HepG2 (cell line): ENCODE measurements at places on chromosomes 2 and 18. TPM values are rescaled to one million over a fixed set of nuclear protein-coding genes. Genes with fewer than 3 reads are reported as not detected.

DNA sequence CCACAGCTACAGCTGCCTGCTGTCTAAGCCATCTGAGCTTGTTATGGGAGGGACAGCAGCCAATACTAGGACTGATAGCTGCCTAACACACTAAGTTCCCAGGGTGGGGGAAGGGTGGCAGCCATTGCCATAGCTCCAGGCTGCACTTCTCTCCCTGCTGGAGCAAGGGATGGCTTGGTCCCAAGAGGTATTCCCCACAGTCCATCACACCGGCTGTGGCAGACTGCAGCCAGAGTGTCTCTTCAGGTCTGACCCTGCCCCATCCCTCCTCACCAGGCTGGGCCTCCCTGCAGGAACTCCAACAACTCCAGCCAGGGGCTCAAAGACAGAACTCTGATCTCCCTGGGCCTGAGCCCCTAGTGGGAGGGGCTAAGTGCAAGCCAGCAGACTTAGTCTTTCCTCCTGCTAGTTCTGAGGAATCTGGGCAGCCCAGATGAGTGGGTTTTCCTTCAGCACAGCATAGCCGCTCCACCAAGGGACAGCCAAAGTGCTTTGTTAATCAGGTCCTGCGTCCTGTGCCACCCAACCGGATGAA lies 632.1 kb downstream of the SOCS6 start:
- H3K4me3 ChIP-seq, result no peak overlapping the region
- H3K4me1 ChIP-seq, result no peaks in the 10 kb centered on the region
- no peak for DNase-seq

- peak overlapping the region; percentile 82 for H3K27ac ChIP-seq
- H3K27me3 ChIP-seq, result no peaks in the 10 kb centered on the region
- H3K36me3 ChIP-seq, result no peaks in the 10 kb centered on the region
- H3K4me3 ChIP-seq, result peak overlapping the region; percentile 38; the same call in 1 of the 2 replicates
- peaks cover 92% of the 10 kb centered on the region for H3K4me1 ChIP-seq
- peak; percentile 100 for DNase-seq
Measured at GRCh38 chr2:191866675-191867506, 20.0 kb upstream of the CAVIN2 start.

- H3K36me3 ChIP-seq, result no peaks in the 10 kb centered on the region
- H3K27me3 ChIP-seq, result no peaks in the 10 kb centered on the region
- no peak for DNase-seq
- no peak overlapping the region for H3K4me3 ChIP-seq
- no peaks in the 10 kb centered on the region for H3K4me1 ChIP-seq
Measured at GRCh38 chr2:208360259-208361076, 46.1 kb upstream of the PTH2R start.

GRCh38 chr2:144370937-144371584 lies 148.9 kb downstream of the ZEB2 start:
- no peaks in the 10 kb centered on the region for H3K27me3 ChIP-seq
- no peak overlapping the region for H3K27ac ChIP-seq
- H3K4me1 ChIP-seq, result peaks cover 6% of the 10 kb centered on the region
- H3K4me3 ChIP-seq, result no peak overlapping the region
- peak; percentile 40 for DNase-seq

GRCh38 chr2:159155320-159155719 lies 131.2 kb downstream of the WDSUB1 start:
- H3K27ac ChIP-seq, result no peak overlapping the region
- no peaks in the 10 kb centered on the region for H3K27me3 ChIP-seq
- H3K36me3 ChIP-seq, result 0 out of 2 replicates have a peak, but pooled peaks cover 1% of the 10 kb centered on the region
- no peaks in the 10 kb centered on the region for H3K4me1 ChIP-seq
- DNase-seq, result no peak

DNA sequence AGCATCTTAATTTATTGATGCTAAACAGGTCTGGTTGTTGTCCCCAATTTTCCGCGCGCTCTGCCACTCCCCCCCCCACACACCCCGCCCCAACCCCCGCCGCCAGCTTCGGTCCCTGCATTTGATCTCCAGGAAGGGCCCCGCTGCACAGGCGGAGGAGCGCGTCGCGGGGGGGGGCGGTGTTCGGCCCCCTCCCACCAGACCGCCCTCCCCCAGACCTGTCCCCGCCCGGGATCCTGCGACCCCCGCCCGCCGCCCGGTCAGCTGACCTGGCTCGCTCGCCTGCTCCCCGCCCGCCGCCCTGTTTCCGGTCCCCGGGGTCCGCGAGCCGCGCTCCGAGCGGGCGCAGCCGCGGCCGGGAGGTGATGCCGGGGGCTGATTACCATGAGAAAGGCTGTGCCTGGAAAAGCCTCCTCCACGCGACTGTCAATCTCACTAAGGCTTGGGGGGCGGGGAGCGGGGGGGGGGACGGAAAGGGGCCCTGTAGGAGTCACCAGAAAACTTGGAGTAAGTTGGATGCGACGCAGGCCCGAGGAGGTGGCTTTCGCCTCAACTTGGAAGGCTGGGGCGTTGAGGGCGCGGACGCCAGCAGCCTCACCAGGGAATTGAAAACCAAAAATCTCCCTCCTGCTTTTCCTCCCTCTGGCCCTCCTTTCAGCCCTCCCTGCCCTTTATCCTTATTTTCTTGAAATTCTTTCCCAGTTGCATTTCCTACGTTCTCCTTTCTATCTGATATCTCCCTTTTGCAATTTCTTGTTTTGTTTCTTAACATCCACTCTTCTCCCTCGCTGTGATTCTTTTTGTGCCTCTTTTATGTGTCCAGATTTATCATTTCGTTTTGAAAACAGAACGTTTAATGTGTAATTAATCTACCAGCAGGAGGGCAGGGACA lies 4.4 kb upstream of the ZEB2 start:
- no peaks in the 10 kb centered on the region for H3K4me1 ChIP-seq
- DNase-seq, result no peak
- no peak overlapping the region for H3K4me3 ChIP-seq
- no peak overlapping the region for H3K27ac ChIP-seq

GRCh38 chr2:142940606-142941223 lies 63.3 kb downstream of the KYNU start:
- peaks cover 16% of the 10 kb centered on the region for H3K4me1 ChIP-seq
- no peak overlapping the region for H3K4me3 ChIP-seq
- no peaks in the 10 kb centered on the region for H3K27me3 ChIP-seq
- H3K36me3 ChIP-seq, result peaks cover 6% of the 10 kb centered on the region; the same call in 1 of the 3 replicates

GRCh38 chr2:1125633-1126370 lies 175.2 kb downstream of the SNTG2 start:
- no peaks in the 10 kb centered on the region for H3K36me3 ChIP-seq
- H3K27ac ChIP-seq, result no peak overlapping the region
- no peak for DNase-seq
- H3K27me3 ChIP-seq, result no peaks in the 10 kb centered on the region

- H3K36me3 ChIP-seq, result no peaks in the 10 kb centered on the region
- no peak overlapping the region for H3K27ac ChIP-seq
- no peak for DNase-seq
- H3K4me3 ChIP-seq, result no peak overlapping the region
- no peaks in the 10 kb centered on the region for H3K4me1 ChIP-seq
Measured at GRCh38 chr2:30960213-30960612, 153.0 kb upstream of the CAPN13 start.

- H3K27me3 ChIP-seq, result peaks cover 2% of the 10 kb centered on the region
- no peak overlapping the region for H3K4me3 ChIP-seq
- H3K27ac ChIP-seq, result no peak overlapping the region
- no peaks in the 10 kb centered on the region for H3K4me1 ChIP-seq
- no peak for DNase-seq
Measured at GRCh38 chr2:96099861-96100798, 16.2 kb downstream of the ADRA2B start.

The MDH1B gene
- total RNA-seq, result 0.86 and 0.91 TPM in 2 replicates

The NT5C1B gene
- total RNA-seq, result not detected in 2 replicates

The ARHGAP15 gene
- not detected in 2 replicates for total RNA-seq

The SERPINB11 gene
- total RNA-seq, result not detected in 2 replicates
